AG20443 (cell line): ENCODE measurements at places on chromosomes 4 and X.

DNA sequence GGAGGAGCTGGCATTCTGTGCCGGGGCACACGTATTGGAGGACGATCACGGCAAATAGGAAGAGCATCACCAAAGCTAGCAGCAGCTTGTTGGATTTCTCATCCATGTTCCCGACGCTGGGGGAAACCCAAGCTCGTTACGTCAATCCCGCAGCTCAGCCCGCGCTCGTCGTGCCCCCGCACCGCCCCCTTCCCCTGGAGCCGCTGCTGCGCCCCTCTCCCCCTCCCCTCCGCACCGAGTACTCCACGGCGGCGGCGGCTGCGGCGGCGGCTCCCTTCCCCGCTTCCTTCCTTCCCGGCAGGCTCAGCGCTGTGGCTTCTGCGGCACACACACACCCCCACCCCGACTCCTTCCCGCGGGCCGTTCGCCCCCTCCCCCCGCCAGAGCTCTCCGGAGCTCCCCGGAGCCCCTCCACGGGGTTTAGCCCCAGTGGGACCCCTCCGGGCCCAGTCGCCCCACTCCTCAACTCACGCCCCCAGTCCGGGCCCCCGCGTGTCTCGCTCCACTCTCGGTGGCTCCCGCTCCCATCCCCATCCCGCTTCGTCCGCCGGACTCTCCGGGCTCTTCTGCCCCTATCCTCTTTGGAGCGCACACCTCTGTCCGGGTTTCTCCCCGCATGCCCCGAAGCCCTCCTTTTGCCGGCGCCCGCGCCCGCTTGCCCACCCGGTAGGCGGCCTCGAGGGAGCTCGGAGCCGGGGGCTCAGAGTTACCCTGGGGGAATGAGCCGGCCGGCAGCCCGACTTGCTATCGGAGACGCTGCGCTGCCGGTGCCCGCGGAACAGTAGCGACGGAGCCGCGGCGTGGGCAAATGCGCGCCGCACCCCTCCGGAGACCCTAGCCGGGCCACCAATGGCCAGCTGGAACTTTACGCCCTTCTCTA is 978 bp downstream of the HS6ST2 start:
- peak; percentile 12 for DNase-seq

DNA sequence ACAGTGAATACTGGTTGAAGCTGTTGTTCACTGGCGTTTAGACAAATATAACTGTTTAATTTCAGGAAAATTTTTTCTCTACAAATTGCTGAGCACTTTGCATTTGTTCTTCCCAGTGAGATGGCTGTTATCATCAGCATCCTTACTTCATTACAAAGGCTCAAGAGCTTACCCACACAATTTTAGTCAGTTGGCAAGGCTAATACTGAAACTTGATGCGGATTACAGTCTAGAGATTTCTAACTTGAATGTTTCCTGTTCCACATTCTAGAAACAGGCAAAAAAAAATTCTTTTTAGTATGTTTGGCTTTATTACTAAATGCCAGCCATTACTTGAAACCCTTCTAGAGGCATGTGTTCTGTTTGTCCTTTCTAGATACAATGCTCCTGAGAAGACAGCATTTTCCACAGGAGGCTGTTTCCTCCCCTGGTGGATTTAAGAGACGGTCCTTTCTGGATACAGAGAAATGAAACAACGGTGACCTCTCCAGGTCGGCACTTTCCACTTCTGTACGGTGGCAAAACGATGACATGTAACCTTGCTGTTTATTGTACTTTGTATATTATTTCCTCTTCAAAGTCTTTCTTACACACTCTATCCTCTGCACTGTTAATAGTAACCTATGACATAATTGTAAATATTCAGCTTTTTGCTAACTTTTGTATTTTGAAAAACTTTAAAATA is 80.9 kb downstream of the RFC1 start:
- no peak for DNase-seq

- DNase-seq: no peak
These were observed 26.3 kb downstream of the FLNA start for GRCh38 chrX:154348114-154348531.

GRCh38 chr4:83917572-83917971 is 381.7 kb downstream of the GPAT3 start:
- no peak for DNase-seq

DNA sequence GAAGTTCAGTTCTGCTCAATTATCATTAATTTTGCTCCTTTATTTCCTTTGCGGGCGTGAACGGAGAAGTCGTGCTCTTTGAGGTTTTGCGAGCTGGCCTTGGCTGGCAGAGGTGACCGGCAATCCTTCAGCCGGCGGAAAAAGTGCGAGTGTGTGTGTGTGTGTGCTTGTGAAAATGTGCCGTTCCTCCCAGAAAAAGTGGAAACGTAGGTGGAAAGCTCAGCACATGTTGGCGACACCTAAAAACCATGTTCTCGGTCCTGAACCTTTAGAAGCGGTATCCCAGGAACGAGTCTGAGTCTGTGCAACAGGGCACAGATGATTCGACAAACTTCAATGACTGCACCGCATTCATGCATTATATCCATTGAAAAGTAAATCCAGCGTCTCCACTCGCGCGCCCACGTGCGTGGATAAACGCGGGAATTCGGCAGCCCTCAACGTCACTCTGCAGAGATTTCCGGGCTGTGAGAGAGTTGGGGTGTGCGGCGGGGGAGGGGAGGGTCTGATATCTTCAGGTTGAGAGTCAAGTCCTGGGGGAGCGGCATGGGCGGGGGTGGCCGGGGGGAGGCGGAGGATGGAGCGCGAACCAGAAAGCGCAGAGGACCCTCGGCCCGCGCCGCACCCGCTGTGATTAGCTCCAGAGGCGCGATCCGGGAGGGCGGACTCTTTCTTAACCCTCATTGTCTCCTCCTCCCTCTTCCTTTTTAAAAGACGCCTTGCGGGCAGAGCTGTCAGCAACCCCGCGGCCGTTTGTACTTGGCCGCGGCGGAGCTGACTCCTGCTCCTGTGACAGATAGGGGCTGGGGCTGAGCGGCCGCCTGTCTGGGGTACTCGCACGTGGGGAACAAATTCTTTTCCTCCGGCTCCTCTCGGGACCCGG is at the start of gene SHISA3:
TSS of gene SHISA3 (plus strand) at position 737 of the 883 bp plus-strand sequence. CDS start 569 bp downstream, outside the sequence.
- no peak for DNase-seq

DNA sequence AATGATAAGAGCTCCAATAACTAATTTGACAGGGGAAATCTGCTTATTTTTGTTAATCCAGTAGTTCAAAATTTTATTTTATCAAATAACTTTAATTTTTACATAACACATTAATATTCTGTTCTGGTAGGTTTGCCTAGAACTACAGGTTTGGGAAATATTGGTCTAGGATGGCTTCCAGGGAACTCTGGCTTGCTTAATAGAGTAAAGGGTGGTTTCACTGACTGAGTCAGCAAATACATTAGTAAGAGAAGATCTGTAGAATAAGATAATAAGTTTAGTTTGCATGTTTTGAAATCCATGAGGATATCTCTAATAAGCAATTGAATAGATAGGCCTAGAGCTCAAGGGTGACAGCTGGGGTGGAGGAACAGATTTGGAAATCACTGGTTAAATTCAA is 500.7 kb downstream of the ZNF674 start:
- no peak for DNase-seq

DNA sequence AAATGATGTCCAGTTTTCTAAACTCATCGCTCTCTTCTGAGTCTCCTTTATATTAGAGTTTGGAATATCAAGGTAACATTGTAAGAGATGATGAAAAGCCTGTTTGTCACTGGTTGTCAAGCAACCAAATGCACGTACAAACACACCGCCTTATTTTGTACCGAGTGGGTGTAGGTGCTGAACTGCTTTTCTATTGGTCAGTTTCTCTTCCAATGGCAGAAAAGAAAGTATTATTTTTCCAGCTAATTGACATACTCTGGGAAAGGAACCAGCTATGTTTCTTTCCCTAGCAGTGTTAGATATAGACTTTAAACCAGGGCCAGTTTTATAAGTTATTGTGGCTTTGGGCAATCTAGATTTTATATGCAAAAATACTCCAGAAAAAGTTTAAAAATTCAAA is 6.6 kb upstream of the PPM1K start:
- DNase-seq: peak; percentile 25

- DNase-seq: no peak
These were observed 221.0 kb downstream of the NAF1 start for GRCh38 chr4:162945713-162946112.

- no peak for DNase-seq
These were observed 419.4 kb downstream of the ADGRL3 start for GRCh38 chr4:61619528-61619927.

- no peak for DNase-seq
These were observed 53.5 kb upstream of the PUDP start for GRCh38 chrX:7201496-7201895.

DNA sequence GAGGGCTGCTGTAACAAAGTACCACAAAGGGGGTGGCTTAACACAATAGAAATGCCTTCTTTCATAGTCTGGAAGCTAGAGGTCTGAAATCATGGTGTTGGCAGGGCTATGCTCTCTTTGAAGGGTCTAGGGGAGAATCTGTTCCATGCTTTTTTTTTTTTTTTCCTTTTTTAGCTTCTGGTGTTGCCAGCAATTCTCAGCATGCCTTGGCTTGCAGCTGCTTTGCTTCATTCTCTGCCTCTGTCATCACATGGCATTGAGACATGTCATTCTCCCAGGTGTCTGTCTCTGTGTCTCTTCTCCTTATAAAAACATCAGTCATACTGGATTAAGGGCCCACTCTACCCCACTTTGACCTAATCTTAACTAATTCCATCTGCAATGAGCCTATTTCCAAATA is 78.6 kb upstream of the BOD1L1 start:
- DNase-seq: no peak
